ENCODE measurements at places on chromosomes 6 and 20.

DNA sequence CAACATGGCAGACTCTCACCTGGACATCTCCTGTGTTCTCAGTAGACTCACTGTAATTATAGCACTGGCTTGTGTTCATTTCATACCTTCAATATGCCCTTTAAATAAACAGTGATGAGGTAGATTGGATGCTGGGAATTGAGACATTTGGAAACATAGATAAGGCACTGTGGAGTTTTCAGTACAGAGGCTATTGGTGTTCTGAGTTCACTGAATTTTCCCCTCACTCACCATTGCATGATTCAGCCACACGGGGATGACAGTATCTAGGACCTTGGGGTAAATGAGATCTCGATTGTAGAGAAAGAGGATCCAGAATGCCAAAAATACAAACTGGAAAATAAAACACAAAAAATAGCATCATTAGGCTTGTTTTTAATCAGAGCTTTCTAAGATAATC lies 12.6 kb downstream of the ADTRP start:
- H3K27me3 ChIP-seq = no peaks in the 10 kb centered on the region
- H3K36me3 ChIP-seq = no peaks in the 10 kb centered on the region
- H3K4me3 ChIP-seq = no peak overlapping the region
- H3K4me1 ChIP-seq = peaks cover 90% of the 10 kb centered on the region

- H3K4me3 ChIP-seq = no peak overlapping the region
- H3K27me3 ChIP-seq = no peaks in the 10 kb centered on the region
- H3K36me3 ChIP-seq = peaks cover 4% of the 10 kb centered on the region
- H3K27ac ChIP-seq = no peak overlapping the region
These were observed 61.2 kb downstream of the ZFP64 start for GRCh38 chr20:52130406-52130805.

GRCh38 chr20:3328501-3328900 lies 79.0 kb downstream of the DNAAF9 start:
- no peaks in the 10 kb centered on the region for H3K27me3 ChIP-seq
- peaks cover 24% of the 10 kb centered on the region for H3K36me3 ChIP-seq
- no peak overlapping the region for H3K27ac ChIP-seq
- no peak overlapping the region for H3K4me3 ChIP-seq
- DNase-seq = no peak

GRCh38 chr20:20212675-20213096 lies 155.2 kb upstream of the INSM1 start:
- no peak overlapping the region for H3K27ac ChIP-seq
- H3K36me3 ChIP-seq = no peaks in the 10 kb centered on the region
- H3K27me3 ChIP-seq = peaks cover 11% of the 10 kb centered on the region
- no peak for DNase-seq

DNA sequence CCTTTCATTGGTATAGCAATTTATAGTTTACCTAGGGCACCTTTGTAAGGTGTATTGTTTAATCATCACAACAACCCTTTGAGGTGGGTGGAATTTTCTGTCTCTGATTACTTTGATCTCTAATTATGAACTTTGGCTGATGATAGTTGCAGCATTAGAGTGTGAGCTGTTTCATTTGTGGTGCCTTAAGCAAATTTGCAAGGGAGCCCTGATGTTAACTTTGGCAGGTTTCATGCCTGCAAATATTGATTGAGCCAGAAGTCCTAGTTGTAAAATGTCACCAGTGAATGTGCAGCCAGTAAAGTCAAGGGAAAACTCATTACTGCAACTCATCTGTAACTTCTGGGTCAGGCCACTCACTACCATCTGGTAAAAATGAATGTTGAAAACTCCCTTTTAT lies 29.8 kb downstream of the CTNNBL1 start:
- no peak for DNase-seq
- no peaks in the 10 kb centered on the region for H3K27me3 ChIP-seq
- no peak overlapping the region for H3K27ac ChIP-seq
- no peak overlapping the region for H3K4me3 ChIP-seq

Data from chondrocyte (in vitro differentiated cells).